ENCODE measurements at places on chromosomes 7 and 10.

DNA sequence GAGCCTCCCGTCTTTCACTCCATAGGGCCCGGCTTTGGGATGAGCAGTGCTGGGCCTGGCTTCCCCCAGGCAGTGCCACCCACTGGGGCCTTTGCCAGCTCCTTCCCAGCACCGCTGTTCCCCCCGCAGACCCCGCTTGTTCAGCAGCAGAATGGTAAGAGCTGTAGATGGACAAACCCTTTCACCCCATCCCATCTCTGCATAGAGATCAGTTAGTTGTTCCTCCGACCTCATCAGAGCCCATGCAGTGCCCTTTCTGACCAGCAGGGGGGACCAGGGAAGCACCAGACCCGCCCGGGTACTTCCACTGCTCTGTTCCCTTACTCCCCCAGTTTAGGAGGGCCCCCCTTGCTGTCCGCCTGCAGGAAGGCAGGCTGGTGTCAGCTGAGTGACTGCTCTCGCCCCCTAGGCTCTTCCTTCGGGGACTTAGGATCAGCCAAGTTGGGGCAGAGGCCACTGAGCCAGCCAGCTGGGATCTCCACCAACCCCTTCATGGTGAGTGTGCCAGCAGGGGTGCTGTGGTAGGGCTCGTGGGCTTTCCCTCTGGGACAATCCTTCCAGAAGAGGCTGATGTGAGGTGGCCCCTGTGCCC is 9.8 kb downstream of the SAP25 start:
- DNase-seq: peak; percentile 82

DNA sequence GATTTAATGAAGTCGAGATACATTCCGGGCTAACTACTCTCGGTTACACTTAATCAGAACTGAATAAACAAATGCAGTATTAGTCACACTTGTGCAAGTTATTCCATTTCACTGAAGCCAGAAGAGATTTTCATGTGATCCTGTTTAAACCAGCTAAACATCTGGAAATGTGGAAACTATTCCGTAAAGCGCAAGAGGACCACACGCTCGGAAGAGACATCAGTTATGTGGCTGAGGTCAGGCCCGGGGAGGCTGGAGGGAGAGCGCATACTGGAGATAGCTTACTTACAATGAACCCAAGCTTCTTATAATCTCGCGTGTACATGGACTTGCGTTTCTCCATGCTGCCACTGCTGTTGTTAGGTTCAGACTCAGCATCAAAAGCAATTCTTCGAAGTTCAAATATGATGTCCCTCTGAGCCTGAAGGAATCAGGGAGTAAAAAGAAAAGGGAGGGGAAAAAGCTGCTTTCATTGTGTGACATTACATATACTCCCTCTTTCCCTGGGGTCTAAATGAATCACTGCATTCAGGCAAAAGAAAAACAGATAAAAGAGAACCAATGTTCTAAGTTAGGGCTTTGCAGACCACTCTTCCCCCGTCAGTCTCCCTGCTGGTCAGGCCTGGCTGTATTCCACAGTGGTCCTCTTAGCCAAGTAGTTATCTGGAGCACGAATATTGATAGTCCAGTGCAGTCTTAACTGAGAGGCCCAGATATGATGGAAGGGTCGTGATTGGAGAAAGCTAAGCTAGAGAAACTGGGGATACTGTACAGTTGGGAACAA is 237.4 kb downstream of the ELMO1 start:
- DNase-seq: no peak

- DNase-seq: no peak
These were observed 194.1 kb downstream of the FANK1 start for GRCh38 chr10:126090443-126090842.

- DNase-seq: no peak
These were observed 293.1 kb downstream of the ARHGAP12 start for GRCh38 chr10:31635415-31636065.

DNA sequence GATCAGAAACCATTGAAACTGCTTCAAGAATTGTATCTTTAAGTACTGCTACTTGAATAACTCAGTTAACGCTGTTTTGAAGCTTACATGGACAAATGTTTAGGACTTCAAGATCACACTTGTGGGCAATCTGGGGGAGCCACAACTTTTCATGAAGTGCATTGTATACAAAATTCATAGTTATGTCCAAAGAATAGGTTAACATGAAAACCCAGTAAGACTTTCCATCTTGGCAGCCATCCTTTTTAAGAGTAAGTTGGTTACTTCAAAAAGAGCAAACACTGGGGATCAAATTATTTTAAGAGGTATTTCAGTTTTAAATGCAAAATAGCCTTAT is 14.7 kb downstream of the HNRNPA2B1 start:
- no peak for DNase-seq

GRCh38 chr7:27912751-27913150 is 172.8 kb downstream of the TAX1BP1 start:
- DNase-seq: no peak

DNA sequence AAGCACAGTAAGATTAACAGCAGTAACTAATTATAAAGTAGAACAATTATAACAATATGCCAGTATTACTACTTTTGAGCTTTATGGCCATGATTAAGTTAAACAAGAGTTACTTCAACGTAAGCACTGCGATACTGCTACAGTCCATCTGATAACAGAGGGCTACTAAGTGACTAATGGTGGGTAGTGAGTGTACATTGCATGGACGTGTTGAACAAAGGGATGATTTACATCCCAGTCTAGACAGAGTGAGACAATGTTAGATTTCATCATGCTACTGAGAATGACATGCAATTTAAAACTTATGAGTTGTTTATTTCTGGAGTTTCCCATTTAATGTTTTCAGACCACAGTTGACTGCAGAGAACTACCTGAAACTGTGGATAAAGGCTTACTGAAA is 45.6 kb downstream of the TPST1 start:
- no peak for DNase-seq

GRCh38 chr7:20330928-20331909 is 519 bp downstream of the ITGB8 start:
- DNase-seq: no peak

DNA sequence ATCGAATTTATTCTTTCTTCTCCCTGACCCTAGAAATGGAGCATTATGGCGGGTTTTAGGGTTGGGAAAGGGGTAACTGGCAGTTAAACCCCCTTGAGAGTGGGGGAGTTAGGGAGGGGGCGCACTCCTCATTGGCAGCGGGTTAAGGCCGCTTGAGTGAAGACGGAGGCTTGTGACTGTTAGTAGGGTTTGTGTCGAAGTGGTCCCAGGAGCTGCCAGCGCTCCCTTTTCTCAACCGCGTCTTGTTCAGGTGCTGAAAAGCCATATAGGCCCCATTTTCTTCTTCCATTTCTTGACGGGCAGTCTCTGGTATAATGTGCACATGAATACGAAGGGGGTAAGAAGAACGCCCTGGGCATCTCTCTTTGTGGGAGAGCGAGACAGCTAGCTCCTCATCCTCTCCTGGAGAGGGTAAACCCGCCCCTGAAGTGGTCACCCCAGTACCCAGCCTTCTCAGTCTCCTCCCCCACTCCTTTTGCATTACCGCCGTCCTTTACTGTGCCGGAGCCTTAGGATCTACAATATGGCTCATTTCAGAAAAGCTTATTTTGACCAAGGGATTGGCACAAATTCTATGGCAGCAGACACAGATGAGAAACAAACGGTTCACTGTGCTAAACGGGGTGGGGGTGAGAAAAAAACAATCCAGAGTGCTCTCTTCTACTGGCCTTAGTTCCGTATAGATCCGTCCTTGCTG is 836 bp downstream of the KMT2E start:
- peak; percentile 57 for DNase-seq

- peak; percentile 21 for DNase-seq
These were observed at the start of gene ALOX5 for GRCh38 chr10:45373576-45374349. Gene ALOX5 (plus strand): TSS chr10:45374216. CDS start chr10:45374280, 64 bp downstream.

DNA sequence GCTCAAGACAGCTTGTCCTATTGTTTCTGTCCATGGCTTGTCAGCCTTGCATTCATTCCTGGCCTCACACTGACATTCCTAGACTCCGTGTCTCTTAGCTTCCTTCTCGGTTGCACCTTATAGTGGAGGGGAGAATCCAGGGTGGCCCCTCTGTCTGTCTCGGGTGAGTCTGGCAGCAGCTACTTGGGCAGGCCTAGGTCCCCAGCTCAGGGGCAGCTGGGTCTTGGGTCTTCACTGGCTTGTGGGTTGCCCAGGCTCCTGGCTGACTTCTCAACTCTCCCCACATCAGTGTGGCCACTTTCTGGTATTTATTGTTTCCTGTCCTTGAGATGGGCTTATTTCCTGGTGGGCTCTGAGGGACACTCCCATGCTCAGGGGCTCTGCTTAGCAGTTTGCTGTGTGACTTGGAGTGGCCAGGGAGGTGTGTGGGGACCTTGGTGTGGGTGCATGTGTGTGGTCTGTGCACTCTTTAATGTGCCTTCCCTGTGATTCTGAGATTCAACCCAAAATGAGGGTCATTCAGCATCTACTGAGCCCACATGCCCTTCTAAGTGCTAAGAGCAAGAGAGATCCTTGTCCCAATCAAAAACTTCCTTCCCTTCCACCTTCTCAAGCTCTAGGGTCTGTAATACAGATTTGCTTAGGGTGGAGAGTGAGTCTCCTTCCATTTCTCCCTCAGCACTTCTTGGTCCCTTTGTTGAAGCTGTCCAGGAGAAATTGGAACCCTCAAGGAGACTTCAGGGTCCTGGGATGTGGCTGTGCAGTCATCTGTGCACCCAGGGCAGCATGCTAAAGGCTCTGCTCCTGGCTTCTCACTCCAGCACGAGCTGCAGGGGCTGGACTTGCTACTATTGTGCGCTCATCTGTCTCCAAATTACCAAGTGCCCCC is 20.1 kb downstream of the UPP1 start:
- no peak for DNase-seq

- DNase-seq: no peak
These were observed 64.8 kb upstream of the AHR start for GRCh38 chr7:17233603-17234002.

DNA sequence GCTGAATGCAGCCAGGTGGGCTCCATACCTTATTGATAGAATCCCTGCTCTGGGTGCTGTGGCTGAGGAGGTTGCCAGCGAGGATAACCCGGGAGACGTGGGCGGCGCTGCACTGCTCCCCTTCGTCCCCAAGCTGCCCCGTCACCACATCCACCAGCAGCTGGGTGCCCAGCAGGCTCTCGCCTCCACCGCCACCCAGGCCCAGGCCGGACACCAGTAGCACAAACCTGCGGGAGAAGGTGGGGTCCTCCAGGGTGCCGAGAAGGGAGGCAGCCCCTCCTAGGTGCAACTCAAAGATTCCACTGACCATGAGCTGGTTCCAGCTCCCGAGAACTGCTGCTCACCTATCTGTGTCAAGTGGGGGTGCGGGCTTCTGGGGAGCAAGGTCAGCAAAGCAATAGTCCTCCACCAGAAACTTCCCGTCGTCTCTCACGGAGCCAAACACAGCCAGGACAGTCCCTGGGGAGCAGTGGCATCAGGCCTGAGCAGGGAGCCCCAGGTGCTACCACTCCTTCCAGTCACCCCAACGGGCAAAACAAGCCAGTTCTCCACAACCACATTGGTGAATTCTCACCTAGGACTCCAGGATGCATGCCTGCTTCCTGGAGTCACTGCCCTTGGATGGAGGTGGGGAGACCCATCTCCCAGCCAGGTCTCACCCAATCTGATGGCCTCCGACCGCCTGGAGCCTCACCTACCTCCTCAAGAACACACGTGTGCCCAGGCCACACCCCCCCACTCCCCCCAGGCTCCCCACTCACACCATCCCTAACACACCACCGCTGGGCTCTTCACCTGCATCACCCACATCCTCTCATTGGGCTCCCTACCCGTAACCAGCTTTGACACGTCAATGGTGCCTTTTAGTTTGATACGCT is 6.3 kb downstream of the POLD2 start:
- DNase-seq: no peak

GRCh38 chr7:114087653-114088469 is 169.1 kb upstream of the PPP1R3A start:
- no peak for DNase-seq

GRCh38 chr7:116851671-116852070 is 10.7 kb upstream of the CAPZA2 start:
- DNase-seq: no peak

DNA sequence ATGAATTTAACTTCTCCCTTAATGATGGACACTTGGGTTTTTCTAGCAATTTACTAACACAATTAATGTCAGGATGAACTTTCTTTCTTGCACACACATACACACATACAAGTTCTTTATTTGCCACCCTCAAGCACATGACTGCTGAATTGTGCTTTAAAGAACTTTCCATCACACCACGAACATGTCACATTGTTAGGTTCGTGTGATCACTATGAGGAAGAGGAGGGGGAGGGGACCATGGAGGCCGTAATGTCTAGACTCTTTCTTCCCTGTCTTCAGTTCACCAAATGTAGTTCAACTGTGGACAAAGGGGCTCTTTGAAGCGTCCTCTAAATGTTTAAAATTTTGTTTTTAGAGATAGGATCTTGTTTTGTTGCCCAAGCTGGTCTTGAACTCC is 31.0 kb downstream of the NUP42 start:
- no peak for DNase-seq

DNA sequence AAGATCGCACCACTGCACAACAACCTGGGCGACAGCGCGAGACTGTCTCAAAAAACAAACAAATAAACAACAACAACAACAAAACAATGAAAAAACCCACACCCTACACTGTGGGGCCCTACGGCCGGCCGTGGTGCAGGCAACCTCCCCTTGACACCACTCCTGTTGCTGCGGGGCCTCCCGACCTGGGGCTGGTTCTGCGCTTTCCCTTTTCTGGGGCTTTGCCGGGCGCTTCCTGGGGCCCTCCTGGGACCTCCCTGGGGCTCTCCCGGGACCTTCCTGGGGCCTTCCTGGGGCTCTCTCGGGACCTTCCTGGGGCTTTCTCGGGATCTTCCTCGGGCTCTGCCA is 46.6 kb downstream of the INSIG1 start:
- DNase-seq: no peak

GRCh38 chr7:28389504-28390395 is 22.6 kb upstream of the CREB5 start:
- DNase-seq: no peak

GRCh38 chr7:44445986-44446671 is 44.3 kb downstream of the NUDCD3 start:
- no peak for DNase-seq

- no peak for DNase-seq
These were observed 116.6 kb downstream of the TMEM178B start for GRCh38 chr7:141190495-141190894.

DNA sequence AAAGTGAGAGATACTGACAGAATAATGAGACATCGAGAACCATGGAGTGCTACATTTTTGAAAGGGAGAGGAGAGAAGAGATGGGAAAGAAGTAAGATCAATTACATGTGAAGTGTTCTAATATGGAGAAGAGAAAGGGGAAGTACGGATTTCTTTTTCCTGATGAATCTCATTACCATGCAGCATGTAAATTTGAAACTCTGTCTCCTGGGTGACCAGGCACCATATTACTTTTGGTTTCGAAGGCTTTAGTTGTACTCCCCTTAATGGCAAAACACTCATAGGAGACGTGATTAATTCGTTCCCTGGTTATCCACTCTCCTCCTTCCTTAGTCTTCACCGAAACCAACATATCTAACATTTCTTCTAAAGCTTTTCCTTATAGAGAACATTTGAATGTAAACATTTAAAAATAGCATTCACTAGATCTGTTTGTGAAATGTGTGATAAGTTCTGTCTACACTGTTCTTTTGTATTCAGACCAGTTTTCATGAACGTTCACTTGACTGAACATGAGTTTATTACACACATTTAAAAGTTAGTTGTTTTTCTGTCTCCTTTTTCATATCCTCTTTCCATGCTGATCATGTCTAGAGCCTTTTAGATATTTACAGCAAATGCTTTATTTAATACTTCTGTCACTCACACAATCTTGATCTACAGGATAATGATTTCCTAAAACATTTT is 80.2 kb upstream of the MSRB2 start:
- no peak for DNase-seq
